ENCODE measurements at places on chromosomes 6 and 20.

DNA sequence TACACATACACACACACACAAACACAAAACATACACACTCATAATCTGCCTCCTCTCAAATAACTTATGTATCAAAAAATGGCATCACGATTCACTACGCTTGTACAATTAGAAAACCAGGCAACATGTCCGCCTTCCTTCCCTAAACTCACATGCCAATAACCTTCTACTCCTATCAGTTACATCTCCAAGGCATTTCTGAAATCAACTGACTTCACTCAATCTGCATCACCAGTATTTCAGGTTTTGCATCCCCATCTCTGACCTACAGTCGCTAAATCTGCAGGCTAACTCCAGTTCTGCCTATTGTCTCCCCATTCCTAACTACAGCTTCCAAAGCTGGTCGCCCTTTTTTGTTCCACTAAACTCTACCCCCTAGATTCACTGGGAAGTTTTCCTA lies 217.5 kb downstream of the PTPRK start:
- DNase-seq = no peak

- no peak for DNase-seq
Measured at GRCh38 chr20:55947701-55948100, 57.6 kb downstream of the CBLN4 start.

GRCh38 chr6:133240511-133241085 lies 559 bp upstream of the EYA4 start:
- no peak for DNase-seq

DNA sequence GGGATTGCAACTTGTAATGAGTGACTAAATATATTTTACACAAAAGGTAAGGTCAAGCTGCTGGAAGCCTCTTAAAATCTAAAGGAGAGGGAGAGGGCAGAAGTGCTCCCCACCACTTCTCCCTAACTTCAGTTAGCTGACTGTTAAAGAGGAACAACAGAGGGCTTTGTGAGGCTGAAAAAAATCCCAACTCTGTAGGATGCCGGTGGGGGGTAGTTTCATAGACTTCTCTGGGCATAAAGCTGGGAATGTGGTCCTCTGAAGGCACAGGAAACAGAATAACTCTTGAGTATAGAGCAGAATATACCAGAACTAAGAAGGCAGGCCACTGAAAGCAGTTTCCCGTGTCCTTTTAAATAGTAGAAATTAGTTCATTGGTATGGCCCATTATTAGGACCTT lies 71.6 kb downstream of the KIF6 start:
- DNase-seq = no peak

- no peak for DNase-seq
Measured at GRCh38 chr6:113092795-113093194, 745.7 kb downstream of the RFPL4B start.

DNA sequence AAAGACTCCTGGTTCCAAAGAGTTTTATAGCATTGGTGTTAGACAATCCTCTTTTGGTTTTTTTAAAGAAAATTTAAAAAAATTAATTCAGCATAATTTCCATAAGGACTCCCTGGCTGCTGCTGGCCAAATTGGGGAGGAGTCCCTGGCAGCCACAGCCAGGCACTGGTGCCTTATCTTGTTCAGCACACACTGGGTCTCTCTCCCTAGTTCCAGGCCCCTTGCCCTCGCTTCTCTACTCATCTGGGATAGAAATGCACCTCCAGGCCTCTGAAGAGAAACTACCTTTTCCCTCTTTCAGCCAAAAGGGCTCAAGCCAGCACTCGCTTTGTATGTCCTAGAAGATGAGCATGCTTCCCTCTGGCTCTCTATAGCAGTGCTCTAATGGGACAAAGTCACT lies 13.4 kb upstream of the MAPK13 start:
- no peak for DNase-seq

DNA sequence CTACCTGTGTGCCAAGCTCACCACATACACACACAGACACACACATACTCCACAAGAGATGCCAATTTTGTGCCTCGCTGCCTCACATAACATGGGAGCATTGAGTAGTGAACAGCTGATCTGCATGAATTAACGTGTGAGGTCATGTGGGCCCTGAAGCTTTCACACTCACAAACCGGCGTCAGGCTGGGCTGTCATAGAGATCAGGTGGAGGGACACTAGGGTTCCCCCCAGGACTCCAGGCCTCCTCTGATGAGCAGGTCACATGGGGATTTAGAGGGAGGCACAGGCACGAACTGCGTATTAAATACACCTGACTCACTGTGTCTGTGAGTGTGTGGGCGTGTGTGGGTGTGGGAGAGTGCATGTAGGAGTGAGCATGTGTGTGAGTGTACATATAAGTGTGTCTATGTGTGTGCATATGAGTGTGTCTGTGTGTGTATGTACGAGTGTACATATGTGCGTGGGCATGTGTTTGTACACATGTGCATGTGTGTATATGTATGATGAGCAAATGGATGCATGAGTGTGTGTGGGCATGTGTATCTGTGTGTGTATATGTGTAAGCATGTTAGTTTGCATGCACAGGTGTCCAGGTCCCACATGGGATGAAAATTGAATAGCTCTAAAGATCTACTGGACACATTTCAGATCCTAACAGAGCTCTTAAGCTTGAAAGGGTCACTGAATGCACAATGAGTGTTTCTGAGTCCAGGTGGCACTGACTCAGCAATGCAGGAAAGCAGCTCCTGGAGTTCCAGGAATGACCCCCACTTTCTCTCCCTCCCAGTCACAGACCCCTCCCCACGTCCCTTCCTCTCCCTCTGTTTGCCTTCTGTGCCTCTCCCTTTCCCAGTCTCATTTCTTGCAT lies 336.6 kb downstream of the PREX1 start:
- no peak for DNase-seq

DNA sequence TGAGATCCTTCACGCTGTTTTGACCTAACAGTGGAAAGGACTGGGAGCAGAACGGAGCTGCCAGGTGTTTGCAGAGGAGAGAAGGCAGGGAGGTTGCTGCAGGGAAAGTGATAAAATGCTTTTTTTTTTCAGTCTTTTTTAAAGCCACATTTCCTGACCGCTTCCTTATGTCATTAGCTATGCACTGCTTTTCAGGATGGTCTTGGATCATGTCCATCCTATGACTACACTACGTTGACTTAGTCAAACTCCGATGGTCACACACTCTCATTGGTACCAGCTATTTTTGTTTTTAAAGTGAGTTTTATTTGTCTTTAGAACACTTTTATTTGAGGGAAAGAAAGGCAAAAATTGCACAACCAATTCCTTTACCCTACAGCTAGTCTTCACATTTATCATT lies 89.2 kb upstream of the EXOC2 start:
- DNase-seq = no peak

GRCh38 chr6:115750292-115750691 lies 310.4 kb downstream of the FRK start:
- no peak for DNase-seq

DNA sequence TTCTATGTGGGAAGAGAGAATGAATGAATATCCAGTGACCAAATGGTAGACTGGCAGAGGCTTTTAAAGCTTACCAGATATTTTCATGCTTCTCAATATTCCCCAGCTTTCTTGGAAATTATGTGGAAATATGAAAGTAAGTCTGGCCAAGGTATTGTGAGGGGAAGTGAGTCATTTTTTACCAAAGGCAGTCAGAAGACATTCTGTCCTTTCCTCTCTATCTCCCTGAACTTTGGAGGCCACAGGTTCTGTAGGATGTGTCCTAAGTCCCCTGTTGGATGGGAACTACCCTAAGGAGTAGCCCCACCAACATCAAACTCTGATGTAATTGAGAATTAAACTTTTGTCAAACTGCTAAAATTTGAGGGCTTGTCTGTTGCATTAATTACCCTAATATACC lies 593.8 kb upstream of the NRSN1 start:
- DNase-seq = no peak

- no peak for DNase-seq
Measured at GRCh38 chr6:170006071-170006899, 254.9 kb downstream of the ERMARD start.

GRCh38 chr6:152750694-152751093 lies at the start of gene VIP:
TSS of gene VIP (plus strand) at chr6:152750797. CDS start at chr6:152752178, 1,381 bp downstream.
- DNase-seq = no peak

- no peak for DNase-seq
Measured at GRCh38 chr6:80021131-80021530, 16.7 kb downstream of the TTK start.

DNA sequence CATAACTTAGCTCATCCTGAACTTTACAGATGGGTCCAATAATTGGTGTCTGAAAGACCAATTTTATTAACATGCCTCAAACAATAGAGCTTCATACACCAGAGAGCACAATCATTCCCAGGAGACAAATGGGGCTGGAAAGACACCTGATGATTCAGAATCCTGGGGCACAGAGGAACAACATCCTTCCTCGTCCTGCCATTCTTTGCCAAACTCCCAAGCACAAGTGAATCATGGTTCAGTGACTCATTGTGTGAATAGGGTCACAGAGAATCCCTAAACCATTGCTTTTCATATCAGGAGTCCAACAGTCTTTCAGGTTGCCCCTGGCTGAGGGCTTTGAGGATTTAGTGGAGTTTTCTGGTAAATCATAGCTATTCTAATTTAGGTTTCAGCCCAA lies 266.4 kb upstream of the BMP2 start:
- DNase-seq = no peak

GRCh38 chr6:141988954-141989705 lies 143.6 kb upstream of the GJE1 start:
- no peak for DNase-seq

DNA sequence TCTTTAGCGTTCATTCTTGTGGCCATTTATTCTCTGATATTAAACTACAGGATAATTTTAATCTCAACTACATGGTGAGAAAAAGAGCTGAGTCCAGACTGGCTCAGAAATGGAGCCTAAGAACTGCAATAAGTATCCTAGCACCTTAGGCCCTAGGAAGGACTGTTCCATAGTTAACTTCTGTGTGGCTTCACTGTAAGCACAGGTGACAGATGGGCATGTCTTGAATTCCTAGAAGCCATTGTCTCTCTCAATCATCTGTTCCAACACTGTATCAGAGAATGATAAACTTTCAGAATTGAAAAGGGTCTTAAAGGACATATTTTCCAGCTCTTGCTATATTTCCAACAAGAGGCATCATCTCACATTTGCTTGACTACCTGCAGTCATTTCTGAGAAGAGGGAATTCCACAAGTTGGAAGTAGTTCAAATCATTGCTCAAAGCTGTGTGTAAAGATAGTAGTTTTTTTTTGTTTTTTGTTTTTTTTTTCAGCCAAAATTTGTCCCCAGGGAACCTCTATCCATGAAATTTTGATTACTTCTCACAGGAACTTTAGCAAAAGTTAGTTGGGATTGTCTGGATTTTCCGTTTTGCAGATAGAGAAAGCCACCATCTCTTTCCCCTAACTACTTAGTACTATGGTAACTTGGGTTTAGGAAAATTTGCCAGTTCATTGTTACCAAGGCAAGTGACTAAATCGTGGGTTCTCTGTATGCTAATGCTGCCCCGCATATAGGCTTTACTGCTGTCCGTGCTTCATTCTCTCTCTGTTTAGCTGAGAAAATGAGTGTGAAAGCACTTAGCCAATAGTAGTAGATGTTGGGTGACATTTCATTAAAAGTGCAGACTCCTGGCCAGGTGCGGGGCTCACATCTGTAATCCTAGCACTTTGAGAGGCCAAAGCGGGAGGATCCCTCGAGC lies 47.2 kb downstream of the KCNS1 start:
- no peak for DNase-seq

GRCh38 chr20:36779656-36780025 lies 6.1 kb upstream of the DSN1 start:
- no peak for DNase-seq

GRCh38 chr6:9458424-9458823 lies 956.5 kb downstream of the TFAP2A start:
- DNase-seq = no peak

DNA sequence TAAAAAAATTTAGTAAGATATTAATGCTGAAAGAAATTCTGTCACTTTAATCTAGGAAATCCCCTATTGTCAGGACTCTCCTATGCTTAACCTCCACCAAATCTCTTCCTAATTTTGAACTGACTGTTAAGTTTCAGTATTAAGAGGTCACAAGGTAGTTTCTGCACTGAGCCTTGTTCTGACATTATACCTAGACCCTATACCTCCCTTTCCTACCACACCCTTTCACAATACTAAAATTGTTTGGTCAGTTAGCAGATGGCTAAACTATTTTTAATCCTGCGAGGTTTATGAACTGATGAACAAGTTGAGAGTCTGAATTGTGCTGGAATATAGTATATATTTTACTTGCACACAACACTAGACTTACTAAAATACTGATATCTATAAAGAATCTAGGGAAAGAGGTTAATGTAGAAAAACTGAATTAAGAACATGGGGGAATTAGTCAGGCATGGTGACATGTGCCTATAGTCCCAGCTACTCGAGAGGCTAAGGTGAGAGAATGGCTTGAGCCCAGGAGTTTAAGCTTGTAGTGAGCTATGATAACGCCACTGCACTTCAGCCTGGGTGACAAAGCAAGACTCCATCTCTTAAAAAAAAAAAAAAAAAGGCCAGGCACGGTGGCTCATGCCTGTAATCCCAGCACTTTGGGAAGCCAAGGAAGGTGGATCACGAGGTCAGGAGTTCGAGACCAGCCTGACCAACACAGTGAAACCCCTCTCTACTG lies 51.5 kb downstream of the HBS1L start:
- DNase-seq = no peak

DNA sequence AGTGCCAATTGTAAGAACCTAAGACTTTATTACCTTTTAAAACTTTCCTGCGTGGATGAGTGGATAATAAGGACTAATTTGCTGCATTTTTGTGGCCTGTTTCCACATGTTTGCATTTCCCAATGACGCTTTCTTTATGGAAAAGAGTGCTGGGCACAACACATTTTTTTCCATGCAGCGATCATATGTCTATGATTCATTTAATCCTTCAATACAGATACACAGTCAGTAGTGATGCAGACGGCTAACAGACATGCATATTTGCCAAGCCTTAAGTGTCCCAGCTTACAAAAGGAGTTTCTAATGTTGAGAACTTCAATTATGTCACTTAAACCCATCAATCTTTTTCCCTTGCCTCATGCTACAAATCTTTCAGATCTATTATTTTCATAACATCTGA lies 239.8 kb upstream of the PREP start:
- no peak for DNase-seq

DNA sequence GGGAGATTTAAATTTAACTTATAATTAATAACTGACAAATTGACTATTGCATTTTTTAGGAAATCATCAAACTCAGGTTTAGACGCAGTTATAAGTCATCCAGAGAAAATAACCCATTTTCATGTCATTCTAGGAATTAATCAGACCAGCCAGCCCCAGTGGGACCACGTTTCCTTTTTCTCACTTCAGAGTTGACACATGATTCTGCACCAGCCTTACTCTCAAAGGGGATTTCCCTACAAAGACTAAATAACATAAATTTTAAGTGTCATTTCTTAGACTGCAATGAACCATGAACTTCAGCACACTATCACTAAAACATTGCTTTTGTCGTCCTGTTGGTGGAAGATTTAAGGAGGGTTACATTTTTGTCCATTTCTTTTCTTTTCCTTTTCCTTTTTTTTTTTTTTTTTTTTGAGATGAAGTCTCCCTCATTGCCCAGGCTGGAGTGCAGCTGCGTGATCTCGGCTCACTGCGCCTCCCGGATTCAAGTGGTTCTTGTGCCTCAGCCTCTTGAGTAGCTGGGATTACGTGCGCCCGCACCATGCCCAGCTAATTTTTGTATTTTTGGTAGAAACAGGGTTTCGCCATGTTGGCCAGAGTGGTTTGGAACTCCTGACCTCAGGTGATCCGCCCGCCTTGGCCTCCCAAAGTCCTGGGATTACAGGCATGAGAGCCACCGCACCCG lies 3.6 kb downstream of the IPCEF1 start:
- no peak for DNase-seq

All from activated CD8-positive, alpha-beta memory T cell treated with anti-CD3 and anti-CD28 coated beads for 4 hours (primary cell).